ENCODE measurements at places on chromosomes 2 and 18.

DNA sequence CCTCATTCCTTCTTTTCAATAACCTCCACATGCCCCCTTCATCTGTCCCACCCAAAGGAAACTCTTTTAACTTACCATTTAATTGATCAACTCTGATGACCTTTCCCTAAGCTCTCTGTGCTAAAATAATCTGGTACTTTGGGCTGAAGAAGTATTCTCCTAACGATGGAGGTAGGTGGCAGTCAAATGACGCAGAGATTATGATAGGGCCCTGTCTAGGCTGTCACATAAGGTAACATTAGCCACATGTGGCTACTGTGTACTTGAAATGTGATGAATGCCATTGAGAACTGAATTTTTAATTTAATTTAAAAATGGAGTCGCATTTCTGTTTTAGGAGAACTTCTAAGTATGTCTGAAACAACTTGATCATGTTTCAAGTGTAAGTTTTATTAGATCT is 140.5 kb upstream of the TNP1 start:
- DNase-seq: no peak

DNA sequence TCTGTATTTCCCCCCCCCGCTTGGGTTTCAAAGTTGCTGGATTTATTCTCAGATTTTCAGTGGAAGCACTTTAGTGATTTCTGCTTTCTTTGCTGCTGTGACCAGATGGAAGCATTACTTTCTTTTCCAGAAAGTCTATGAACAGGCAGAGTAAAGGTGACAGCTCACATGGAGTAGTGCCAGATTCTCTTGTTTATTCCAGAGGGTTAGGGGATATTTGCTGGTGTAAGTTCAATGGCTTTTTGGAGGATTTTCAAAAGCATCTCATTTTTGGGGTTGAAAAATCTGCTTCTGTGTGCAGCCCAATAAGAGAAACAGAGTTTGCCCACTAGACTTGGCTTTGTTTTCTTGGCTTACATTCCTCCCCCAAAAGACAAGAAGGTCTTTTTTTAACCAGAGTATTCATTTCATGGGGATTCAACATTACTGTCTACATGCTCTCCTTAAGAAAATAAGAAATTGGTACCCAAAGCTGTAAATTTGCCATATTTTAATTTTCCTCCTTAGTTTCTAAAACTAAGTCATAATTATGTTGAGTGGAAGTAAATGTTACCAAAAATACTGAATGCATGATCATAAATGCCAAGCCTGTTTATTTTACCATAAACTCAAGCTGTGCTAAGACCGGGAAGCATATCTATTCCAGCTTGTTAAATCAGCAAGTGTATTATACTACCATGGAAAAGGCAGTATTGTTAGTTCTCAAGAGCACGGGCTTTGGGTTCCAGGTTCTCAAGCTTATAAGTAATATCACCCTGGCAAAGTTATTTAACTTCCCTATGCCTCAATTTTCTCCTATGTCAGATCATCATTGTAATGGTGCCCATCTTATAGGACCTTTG is 557.2 kb downstream of the CPS1 start:
- DNase-seq: peak; percentile 34

- no peak for DNase-seq
Measured at GRCh38 chr2:240703417-240704341, 12.0 kb downstream of the AQP12A start.

DNA sequence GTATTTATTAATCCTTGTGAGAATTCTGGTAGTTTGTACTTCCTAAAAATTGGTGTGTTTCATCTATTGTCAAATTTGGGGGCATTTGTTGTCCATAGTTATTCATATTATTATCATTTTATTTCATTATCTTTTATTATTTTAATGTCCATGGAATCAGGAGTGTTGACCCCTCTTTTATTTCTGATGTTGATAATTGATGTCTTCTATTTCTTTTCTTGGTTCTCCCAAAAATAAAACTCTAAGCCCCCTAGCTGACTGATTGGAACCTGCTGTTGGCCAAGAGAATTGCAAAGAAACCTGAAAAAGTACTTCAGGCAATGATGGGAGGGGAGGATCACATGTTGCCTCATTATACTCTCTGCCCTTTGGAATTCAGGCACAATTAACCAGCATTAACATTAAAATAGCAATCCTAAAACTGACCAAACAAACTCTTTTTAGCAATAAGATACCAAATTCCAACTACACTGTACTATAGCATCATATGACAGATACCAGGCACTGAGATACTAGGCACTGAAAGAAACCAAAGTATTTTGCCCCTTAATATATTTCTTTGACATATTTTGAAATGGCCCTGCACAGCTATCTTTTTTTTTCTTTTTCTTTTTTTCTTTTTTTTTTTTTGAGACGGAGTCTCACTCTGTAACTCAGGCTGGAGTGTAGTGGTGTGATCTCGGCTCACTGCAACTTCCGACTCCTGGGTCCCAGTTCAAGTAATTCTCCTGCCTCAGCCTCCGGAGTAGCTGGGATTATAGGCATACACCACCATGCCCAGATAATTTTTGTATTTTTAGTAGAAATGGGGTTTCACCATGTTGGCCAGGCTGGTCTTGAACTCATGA is 1097.2 kb upstream of the CNTNAP5 start:
- DNase-seq: no peak

DNA sequence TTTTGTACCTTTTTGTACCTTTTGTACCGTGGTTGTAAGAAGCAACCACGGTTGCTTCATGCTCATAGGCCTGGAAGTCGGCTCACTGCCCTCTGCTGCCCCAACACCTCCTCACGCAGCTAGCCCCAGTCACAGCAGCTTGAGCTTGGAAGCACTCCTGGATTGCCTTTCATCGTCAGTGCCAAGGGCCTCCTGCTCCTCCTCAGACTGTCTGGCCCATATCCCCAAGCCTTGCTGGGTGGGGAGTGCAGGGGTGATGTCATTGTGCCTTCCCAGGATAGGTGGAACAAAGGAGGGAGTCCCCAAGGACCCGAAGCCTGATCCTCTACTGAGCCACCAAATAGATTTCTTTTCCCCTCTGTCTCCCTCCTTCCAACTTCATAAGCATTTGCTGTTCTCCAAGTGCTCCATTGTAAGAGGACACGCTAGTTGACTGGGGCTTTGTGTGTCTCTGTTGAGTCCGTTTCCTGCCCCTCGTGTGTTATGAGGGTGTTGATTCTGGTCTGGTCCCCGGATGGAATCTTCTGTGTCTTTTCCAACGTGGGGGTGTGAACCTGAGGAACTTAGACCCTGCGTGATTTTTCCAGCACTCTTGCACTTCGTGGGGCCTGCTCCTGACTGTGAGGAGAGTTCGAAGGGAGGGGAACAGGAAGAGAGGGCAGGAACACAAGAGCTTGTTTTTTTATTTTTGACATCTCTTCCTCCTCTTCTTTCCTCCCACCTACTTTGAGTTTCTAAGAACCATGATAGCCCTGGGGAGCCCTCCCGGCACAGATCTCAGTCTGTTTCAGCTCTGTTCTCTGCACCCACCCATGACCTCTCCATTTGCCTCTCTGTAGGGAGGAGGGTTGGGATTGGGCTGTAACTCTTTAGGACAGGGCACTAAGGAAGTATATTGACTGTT is 127.2 kb upstream of the EML6 start:
- peak; percentile 43 for DNase-seq

DNA sequence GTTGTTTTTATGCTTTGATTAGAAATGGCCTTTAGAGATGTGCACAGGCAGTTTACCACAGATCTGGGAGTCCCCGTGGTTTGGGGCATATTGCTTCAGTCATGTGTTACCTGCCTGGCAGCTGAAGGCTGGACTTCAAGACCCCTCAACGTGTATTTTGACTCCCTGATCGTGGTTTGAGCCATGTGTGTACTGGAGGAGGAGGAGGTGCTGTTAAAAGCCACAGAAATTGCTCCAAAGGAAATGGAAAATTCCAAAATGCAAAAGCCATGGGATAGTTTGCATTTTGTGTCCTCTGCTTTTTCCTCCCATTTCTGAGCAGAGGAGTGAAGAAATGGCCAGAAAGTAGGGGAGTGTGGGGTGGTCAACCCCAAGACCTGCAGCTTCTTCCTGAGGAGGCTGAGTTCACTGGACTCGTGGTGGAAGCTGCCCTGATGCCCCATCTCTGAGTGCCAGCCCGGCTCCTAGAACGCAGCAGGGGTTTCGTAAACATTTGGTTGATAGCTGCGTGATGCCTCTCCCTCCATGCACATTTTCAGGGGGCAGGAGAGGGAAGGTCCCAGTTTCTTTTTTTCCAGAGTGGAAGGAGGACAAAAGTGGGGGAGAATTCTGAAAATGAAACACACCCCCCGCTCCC is 45.7 kb downstream of the ITGB1BP1 start:
- DNase-seq: no peak

- no peak for DNase-seq
Measured at GRCh38 chr2:72004976-72005375, 142.7 kb downstream of the CYP26B1 start.

DNA sequence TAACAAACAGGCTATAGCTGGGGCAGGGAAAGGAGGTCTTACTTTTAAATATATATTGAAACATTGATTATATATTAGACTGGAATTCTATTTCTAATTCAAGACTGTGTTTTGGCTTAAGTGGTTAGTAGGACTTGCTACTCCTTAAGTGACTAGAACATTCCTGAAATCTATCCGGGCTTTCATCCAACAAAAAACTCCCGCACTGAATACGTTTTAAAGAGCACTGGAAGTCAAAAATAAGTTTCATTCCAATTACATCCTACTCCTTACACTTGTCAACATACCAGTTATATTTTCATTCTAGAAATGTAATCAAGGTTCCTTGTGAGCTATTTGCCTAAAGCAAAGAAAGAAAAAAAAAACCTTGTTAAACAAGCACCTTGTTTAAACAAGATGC is 204.6 kb downstream of the SP3 start:
- no peak for DNase-seq

DNA sequence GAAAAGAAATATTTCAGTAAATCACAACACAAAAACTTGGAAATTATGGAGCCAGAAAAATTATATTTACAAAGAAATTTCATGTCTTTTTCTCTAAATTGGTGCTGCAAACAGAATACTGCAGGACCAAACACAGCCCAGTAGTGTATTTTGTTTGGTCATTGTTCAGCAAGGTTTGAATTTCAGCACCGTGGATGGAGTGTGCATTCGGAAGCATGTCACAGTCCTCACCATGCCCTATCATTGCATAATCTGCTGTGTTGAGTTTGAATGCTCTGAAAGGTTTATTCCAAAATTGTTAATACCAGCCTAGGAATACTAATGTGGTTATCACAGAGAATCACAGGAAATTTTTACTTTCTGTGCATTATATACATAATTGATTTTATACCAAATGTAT is 296.7 kb downstream of the METTL4 start:
- DNase-seq: no peak

DNA sequence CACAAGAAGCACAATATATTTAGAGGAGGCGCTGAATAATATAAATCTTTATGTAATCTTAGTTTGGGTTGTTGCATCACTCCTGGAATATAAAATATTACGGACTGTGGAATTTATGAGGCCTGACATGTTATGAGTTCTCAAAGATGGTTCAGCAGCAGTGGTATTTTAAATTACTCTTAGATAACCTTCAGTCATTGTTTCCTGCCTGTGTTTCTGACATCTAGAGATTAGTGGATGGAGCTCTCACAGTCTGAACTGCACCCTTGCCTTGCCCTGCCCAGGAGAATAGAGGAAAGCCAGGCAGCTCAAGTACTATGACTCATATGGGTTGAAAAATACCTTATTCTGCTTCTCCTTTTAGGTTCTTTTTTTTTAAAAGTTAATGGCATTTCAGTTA is 70.0 kb downstream of the ACSL3 start:
- DNase-seq: no peak

- DNase-seq: no peak
Measured at GRCh38 chr2:31137211-31138036, 816 bp downstream of the GALNT14 start.

DNA sequence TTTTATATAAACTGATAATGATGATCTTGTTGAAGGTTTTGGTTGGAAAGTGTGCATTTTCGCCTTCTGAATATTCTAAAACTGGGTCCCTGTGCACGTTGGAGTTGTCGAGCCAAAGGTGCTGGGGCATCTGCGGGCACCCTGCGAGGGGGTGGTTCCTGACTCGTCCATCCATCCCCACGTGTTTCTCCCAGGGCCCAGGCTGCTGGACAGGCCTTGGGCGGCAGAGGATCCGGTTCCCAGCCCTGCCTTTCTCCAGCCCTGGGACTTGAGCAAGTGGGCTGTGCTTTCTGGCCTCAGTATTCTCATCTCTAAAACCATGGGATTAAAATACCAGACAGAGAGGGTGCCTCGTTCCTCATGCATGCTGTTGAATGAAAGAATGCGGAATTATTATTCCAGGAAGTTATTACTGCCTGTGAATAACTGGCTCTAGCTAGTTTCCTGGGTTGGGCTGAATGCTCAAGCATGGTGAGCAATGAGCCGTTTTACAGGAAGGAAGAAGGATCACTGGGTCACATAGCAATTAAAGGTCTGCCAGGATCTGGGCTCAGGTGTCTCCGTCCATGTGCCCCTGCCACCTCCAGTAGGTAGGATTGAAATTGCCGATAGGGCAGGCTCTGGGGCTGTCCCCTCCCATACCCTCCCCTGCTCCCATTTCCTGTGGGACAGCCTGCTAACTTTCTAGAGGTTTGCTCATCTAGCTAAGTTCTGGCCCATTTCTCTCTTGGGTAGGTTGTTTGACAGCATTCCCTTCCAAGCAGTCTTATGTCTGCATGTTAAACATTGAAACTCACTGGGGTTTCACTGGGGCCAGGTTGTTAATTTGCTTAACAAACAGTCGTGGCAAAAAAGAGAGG is 77.2 kb upstream of the HS6ST1 start:
- DNase-seq: no peak

- DNase-seq: no peak
Measured at GRCh38 chr2:160465406-160465805, 28.2 kb downstream of the RBMS1 start.

DNA sequence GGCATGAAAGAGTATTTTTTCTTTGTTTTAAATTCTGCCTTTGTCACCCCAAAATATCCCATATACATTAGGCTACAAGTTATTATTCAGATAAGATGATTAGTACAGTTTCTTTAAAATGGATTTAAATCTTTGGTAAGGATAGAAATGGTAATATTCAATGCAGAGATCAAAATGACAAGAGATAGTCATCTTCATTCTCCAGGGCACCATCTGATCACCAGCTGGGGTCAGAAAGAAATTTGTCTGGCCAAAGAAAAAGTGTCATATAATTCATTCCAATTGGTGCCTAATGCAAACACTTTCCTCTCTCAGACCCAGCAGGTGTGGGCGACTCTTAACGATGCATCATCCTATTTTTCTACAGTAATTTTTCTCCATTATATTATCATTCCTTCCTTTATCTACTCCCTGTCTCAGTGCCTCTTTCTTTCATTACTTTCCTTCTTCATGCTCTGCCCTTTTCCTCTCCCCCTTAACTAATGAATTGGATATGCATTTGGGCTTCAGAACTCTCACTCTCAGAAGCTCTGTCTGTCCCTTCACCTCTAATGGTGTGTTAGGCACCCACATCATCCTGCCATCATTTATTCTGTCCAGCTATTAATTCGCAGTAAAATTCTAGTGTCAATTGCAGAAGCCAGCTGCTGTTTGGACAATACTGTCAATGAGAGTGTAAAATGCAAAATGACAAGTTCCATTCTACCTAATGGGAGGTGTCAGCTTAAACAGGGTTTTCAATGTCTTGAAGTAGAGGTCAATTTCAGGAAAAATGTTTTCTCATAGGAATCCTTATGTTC is 570.5 kb downstream of the TDRD15 start:
- no peak for DNase-seq
